ENCODE measurements at places on chromosomes 7 and 10. TPM values are rescaled to one million over a fixed set of nuclear protein-coding genes. Genes with fewer than 3 reads are reported as not detected.

The C10orf62 gene
- total RNA-seq, result not detected

The NME8 gene
- not detected for total RNA-seq

The TRA2A gene
- 29.9 TPM for total RNA-seq

The TMEM236 gene
- under 0.01 TPM for total RNA-seq

The NPSR1 gene
- total RNA-seq, result not detected

The CYP3A4 gene
- not detected for total RNA-seq

The SFRP4 gene
- total RNA-seq, result not detected

The PNLIPRP2 gene
- not detected for total RNA-seq

The TLL2 gene
- not detected for total RNA-seq

The TEX47 gene
- not detected for total RNA-seq

The NUB1 gene
- 36.9 TPM for total RNA-seq

The SORCS3 gene
- not detected for total RNA-seq

The ITGB8 gene
- 1.9 TPM for total RNA-seq

The CRYGN gene
- not detected for total RNA-seq

The TCERG1L gene
- not detected for total RNA-seq

The SLC35G1 gene
- 4.2 TPM for total RNA-seq

The GRB10 gene
- 99.7 TPM for total RNA-seq

The HTRA1 gene
- 93.9 TPM for total RNA-seq

The RBM20 gene
- not detected for total RNA-seq

The NUTM2A gene
- total RNA-seq, result 0.15 TPM

The SBDS gene
- 99.1 TPM for total RNA-seq

The NUTM2B gene
- 0.15 TPM for total RNA-seq

The GNAT3 gene
- total RNA-seq, result not detected

The PHYHIPL gene
- not detected for total RNA-seq

Measured in epithelial cell of umbilical artery (primary cell).